ENCODE measurements at places on chromosomes 4 and X. TPM values are rescaled to one million over a fixed set of nuclear protein-coding genes. Genes with fewer than 3 reads are reported as not detected.

- no peak for DNase-seq
Observed at GRCh38 chr4:26885912-26886274, 25.3 kb downstream of the STIM2 start.

DNA sequence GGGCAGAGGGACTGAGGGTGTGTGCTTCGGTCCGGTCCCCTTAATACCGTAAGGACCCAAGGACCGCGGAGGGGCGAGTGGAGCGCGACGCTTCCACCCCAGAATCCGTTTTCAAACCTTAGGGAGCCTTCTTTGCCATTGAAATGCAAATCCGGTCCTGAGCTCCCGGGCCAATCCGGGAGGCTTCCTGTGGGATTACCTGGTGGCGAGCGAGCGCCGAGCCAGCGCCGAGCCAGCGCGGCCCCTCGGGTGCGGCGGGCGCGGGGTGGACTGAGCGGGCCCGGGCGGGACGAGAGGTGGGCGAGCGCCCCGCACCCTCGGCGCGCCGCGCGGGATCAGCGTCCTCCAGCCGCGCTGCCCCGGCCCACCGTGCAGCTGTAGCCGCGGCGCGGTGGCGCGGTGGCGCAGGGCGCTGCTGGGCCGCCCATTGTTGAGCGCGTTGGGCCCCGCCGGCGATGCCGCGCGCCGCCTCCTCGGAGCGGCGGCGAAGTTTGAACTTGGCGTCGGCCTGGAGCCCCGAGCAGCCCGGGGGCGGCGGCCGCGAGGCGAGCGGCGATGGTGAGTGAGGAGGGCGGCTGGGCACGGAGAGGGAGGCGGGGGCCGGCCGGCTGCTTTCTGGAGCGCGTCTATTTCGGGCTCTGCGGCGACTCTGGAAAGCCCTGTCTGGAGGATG is 208.7 kb downstream of the SOWAHB start:
- no peak for DNase-seq

DNA sequence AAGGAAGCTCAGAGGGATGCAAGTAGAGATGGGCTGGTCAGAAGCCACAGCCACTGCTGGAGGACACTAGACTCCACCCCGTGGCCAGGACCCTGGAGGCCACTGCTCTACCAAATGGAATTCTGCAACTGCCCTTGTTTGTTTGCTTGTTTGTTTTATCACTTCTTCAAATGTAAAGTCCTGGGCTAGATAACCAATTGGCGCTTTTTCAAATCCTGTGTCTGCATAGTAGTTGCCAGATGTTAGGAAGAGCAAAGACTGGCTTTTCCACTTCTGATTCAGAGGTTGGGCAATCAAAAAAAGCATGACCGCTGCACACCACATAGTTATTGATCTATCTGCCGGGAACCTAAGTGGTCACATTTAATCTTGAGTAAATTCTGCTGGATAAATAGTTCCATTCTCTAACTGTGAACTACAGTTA is 255.2 kb upstream of the SFRP2 start:
- no peak for DNase-seq

- DNase-seq: no peak
Observed at GRCh38 chr4:95190751-95191436, 357.9 kb downstream of the UNC5C start.

USP26 gene
- not detected for total RNA-seq

- DNase-seq: no peak
Observed at GRCh38 chrX:112081781-112082652, 559 bp downstream of the TRPC5 start.

CHST7 gene
- total RNA-seq: 8.0 TPM

GRCh38 chr4:126268106-126268505 is 953.4 kb downstream of the FAT4 start:
- DNase-seq: no peak

- DNase-seq: no peak
Observed at GRCh38 chrX:133726211-133726630, 259.2 kb downstream of the GPC3 start.

ARHGAP6 gene
- 2.2 TPM for total RNA-seq

VCX3B gene
- total RNA-seq: not detected

- no peak for DNase-seq
Observed at GRCh38 chrX:17495052-17495451, 120.1 kb downstream of the NHS start.

TGIF2LX gene
- total RNA-seq: not detected

- DNase-seq: no peak
Observed at GRCh38 chrX:150035531-150035930, 97.2 kb upstream of the EOLA2 start.

SASH3 gene
- 0.70 TPM for total RNA-seq

GRCh38 chr4:2497324-2497723 is 28.4 kb downstream of the RNF4 start:
- DNase-seq: no peak

- no peak for DNase-seq
Observed at GRCh38 chr4:68062501-68062900, 67.2 kb downstream of the TMPRSS11F start.

GYPB gene
- total RNA-seq: not detected

DNA sequence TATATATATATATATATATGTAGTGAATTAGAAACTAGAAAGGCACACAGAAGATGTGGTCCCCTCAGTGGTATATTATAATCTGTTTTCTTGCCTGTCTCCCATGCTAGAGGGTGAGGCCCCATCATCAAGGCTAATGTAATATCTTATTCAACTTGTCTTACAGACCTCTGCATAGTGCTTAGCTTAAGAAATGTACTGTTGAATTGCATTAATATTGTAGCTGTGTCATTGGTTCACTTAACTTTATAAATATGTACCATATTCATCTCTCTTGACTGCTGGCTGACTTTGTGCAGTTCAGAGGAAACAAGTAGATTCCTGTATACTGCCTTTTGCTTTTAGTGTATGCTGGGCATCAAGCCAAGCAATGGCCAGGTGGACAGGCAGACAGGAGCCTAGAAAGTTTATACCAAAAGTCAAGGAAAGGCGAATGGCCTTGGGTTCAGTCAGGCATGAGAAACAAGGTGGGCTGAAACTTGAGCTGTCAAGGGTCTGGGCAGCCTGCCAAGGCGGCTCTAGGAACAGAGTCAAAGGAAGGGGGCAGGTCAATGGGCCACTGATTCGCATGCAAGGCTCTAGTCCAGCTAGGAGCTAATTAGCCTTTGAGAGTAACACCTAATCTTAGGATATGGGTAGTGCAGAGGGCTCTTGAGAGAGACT is 78.8 kb upstream of the LEF1 start:
- no peak for DNase-seq

- DNase-seq: no peak
Observed at GRCh38 chr4:121656269-121656641, 40.5 kb downstream of the ANXA5 start.

HS3ST1 gene
- total RNA-seq: 1.1 TPM

RBMXL3 gene
- total RNA-seq: not detected

- DNase-seq: no peak
Observed at GRCh38 chr4:78032446-78032845, 24.7 kb upstream of the FRAS1 start.

- DNase-seq: no peak
Observed at GRCh38 chr4:113316879-113317278, 267.4 kb downstream of the ANK2 start.

TAPT1 gene
- total RNA-seq: 39.9 TPM

GRCh38 chr4:164204434-164204833 is 549.5 kb upstream of the SMIM31 start:
- DNase-seq: no peak

GRCh38 chr4:58658701-58659100 is 1548.5 kb upstream of the IGFBP7 start:
- DNase-seq: no peak

DNA sequence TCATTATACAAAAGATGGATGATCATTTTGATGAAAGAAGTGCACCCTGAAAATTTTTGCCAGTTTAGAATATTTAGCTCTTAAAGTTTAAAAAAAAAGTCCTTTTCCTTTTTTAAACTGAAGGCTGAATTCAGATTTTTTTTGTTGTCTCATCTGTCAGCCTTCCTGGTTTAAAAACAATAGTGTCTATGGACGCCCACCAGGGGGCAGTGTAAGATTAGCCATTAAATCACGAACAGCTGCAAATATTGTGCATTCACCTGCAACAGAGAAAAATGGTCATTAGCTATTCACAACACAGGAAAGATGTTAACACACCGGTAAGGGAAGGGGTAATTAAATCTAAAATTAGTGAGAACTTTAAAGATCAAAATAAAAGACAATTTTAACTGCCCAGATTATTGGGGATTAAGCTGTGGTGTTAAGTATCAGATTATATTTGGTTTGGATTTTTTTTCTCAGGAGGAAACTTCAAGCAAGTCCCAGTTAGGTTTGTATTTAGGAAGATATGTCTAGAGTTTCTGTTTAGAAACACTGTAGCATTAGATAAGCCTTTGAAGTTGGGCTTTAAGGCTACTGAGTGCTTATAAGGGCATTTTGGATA is 4.4 kb upstream of the CXorf38 start:
- DNase-seq: peak; percentile 55

GAGE13 gene
- not detected for total RNA-seq

POLA1 gene
- 5.3 TPM for total RNA-seq

- DNase-seq: no peak
Observed at GRCh38 chr4:114311787-114312186, 286.8 kb upstream of the UGT8 start.

DNA sequence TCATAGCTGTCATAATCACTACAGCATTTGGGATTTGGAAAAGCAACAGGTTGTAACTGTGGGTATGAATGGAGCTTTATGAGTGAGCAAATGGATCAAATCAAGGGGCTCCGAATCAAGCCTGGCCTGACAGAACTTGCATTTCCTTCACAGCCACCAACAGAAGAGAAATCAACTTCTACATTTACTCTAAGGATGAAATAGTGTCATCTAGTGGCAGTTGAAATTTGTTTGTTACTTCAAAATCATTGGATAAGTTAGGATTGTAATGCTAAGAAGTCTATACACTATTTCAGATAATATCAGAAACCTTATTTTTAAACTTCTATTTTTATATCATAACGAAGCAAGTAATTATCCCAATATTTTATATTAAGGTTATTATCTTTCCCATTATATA is 10.7 kb upstream of the WDR17 start:
- DNase-seq: no peak

GRCh38 chr4:16952462-16952871 is 54.0 kb upstream of the LDB2 start:
- DNase-seq: no peak

- peak; percentile 16 for DNase-seq
Observed at GRCh38 chrX:153662266-153662665, 11.3 kb downstream of the PNCK start.
